Iris pigment epithelial cell (primary cell): ENCODE measurements at places on chromosomes 11 and 22.

GRCh38 chr11:3230636-3231549 lies 1.3 kb downstream of the MRGPRE start:
- DNase-seq: no peak

DNA sequence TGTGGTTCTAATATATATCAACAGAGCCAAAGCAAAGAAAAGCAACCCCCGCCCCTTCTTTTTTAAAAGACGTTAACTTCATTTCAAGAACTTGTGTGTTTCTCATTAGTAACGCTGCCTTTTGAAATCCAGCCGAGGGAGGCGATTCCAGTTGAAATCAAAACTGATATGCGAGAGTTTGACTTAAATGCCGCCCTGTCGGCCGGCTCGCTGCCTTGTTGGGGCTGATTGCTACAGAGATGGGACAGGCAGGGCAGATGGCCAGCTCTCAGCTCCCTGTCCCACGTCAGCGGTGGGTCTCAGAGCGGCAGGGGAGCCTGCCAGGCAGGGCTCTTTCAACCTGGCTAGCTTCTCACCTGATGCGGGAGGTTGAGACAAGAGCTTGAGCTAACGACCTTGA lies 51.9 kb upstream of the ALX4 start:
- DNase-seq: peak; percentile 4

DNA sequence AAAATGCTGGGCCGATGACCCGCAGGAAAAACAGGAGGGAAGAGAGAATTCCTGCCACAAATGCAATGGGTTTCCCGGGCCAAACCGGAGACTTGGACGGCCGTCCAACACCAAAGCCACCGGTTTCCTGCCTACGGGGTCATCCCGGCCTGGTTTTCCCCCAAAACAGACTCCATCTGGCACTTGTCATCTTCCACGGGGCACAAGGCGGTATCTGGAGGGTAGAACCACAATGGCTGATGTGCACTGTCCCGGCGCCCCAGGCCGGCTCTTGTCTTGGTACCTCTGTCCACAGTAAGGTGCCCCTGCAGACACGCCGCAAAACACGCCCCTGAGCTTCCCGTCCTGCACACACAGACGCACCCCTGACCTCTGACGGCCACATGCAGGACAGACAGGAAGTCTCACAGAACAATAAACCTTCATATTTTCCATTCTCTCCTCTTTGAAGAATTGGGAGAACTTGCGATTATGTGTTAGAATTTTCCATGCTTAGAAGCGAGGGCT lies 20.1 kb downstream of the CELSR1 start:
- DNase-seq: no peak

DNA sequence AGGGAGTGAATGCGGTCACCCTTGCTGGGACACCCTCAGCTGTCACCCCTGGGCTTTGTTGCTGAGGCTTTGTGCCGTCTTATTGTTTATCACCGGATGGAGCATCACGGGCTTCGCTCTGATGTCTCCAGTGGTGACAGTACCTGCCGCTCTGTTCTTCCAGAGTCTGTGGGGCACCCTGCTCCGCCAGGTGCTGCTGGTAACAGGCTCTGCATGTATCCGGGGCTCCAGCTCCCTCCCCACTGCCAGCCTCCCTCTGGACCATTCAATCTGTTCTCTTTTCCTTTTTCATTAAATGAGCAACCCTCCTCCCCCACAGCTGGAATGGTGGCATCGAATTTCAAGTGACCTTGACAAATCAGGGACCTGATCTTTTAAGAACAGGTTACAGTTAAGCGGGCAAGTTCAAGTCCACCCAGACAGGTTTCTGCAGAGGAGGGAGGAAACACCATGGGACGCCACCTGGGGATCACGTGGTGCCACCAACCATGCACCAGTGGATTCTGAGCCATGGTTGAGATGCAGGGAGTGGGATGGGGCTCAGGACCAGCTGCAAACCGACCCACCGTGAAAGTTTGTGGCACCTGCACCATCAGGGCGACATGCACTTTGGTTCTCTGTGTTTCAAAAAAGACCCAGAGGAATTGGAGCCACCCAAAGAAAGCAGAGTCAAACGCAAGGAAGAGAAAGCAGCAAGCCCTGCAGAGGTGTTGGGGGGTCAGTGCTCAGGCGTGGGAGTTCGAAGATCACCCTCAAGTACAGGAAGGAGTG lies 89.3 kb downstream of the BCR start:
- DNase-seq: no peak

DNA sequence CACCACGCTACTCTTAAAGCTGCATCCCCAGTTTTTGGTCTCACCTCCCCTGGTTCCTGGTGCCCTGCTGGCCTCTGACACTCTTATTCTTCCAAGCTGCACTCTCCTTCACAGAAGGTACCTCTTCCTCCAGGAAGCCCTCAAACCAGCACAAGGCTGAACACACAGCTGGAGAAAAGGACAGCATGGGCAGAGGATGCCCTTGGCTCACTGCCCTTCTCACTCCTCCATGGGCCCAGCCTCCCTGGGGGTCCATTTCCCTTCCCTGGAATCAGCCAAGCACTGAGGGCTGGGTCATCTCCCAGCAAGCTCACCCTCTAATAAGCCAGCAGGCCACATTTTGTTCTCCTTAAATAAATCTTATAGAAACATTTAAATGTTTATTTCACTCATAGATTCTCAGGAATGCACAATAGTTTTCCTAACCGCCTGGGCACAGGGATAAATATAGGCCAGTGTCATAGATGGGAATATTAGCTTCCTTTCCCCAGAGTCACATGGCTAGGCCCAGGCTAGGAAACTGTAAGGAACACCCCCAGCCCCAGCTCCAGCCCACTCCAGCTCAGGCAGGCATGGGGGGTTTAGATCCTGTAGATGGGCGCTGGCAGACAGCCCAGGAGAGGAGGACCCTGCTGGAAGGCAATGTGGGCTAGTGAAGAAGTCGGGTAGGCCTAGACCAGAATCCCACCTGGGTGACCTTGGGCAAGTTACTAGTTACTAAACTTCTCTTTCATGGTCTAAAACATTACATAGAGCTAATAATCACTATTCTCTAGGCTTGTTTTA lies 51.5 kb downstream of the IRAG1 start:
- no peak for DNase-seq

GRCh38 chr22:32801537-32802236 lies at the start of gene TIMP3:
TSS of gene TIMP3 (plus strand) at chr22:32801705. CDS start at chr22:32802002, 297 bp downstream.
- peak; percentile 47 for DNase-seq

- DNase-seq: no peak
These were observed 89.7 kb downstream of the SPON1 start for GRCh38 chr11:14052198-14052597.

DNA sequence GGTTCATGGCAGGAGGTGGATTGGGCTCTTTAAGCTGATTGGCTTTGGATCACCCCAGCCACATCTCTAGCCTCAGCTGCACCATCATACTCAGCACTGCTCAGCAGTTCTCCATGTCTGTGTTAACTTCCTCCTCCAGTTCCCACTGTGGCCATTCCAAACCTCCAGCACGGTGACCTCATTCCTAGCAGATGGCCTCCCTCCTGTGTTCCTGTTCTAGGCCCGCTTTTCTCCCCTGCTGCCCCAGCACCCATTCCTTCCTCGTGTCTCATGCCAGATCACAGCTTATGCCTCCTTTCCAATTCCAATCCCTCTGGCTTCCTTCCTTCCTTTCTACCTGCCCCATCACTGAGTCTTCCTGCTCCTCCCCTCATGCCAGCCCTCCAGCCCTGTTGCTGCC lies 96.1 kb downstream of the MICAL2 start:
- no peak for DNase-seq

DNA sequence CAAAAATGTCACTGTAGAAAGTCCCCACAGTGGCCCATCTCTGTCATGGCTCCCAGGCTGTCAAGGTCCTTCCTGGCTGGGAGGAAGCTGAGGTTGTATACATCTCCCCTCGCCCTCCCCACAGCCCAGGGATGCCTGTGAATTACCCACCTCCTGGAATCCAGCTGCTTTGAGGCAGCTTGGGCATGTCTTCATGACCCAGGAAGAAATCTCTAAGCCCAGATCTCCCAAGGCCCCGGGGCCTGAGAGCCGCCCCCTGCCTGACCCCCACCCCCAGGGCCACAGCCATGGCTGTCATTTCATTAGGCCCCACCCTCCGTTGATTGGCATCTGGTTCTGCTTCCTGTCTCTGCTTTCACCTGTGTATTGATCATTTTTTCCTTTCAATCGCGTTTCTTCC lies 207.5 kb downstream of the TBC1D22A start:
- no peak for DNase-seq

DNA sequence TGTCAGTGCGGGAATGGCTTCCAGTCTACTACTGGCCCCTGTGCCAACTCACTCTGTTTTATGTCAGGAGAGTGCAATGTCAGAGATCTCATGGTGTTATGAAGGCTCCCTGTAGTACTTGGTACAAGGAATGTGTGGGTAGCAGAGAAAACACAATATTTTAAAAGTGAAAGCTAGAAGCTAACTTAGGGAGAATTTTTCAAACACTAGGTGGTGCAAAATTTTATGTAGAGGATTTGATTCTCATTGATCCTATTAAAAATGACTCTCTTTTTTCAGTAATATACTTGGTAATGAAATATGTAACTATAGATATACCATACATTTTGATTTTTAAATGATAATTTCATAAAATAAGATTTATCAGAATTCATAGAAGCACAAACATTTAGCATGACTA lies 134.7 kb downstream of the JRKL start:
- DNase-seq: no peak

- DNase-seq: peak; percentile 63
These were observed 4.6 kb upstream of the GALR3 start for GRCh38 chr22:37818409-37819104.

GRCh38 chr11:121149116-121149515 lies 48.1 kb downstream of the TECTA start:
- DNase-seq: no peak
